Activated CD4-positive, alpha-beta memory T cell treated with anti-CD3 and anti-CD28 coated beads for 36 hours (primary cell): ENCODE measurements at places on chromosomes 1 and 21. TPM values are rescaled to one million over a fixed set of nuclear protein-coding genes. Genes with fewer than 3 reads are reported as not detected.

DNA sequence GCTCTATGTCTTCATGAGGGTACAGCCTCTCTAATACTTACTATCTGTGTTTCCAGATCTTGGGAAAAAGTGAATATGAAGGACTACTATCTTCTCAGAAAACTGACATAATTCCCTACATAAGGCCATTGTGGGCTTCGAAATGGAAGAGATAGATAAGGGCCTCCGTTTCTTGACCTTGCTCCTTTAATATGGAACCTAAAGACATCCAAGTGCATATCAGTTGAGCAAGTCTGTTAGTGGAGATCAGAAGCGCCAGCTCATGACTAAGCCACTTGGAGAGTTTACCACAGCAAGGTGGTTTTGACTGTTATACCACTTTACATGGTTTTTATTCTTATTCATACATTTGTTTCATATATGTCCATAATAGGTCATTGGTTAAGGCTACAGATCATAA is 35.3 kb upstream of the FCER1A start:
- no peak for DNase-seq

Gene PGLYRP4
- total RNA-seq, result not detected

GRCh38 chr1:10628685-10629084 is 153.9 kb downstream of the PEX14 start:
- DNase-seq, result no peak

Gene PLA2G2D
- total RNA-seq, result 0.07 TPM

DNA sequence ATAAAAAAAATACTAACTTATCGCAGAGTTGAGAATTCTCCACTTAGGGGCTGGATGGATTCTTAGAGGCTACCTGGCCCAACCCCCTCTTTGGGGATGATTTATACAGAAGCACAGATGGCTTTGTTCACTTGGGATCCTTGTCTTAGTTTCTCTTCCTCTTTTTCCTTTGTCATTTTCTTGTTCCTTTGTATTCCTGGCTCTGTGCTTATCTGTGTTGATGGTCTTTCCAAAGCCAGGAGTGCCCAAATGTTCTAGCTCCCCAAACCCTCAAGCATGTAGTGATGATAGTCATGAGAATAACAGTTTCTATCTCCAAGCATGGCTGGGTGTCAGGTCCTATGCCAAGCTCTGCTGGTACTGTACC is 27.4 kb downstream of the EPHB2 start:
- DNase-seq, result no peak

GRCh38 chr1:201850053-201850397 is 21.1 kb downstream of the IPO9 start:
- no peak for DNase-seq

DNA sequence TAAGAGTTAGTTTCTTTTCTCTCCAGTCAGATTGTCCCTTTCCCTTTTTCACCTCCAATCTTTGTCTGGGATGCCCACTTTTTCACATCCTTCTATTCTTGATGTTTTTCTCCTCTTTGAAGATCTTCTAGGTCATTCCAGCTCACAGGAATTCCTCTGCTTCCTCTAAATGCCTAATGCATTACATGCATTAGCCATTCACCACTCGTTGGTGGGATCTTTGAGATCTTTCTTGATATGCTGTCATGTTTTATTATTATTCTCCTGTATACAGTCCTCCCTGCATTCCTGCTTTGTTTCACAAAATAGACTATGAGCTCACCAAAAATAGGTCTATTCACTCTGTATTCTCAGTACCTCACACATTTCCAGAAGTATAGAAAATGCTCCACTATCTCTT is 129.0 kb downstream of the LYPLAL1 start:
- no peak for DNase-seq

Gene DIO1
- not detected for total RNA-seq

Gene APP
- 46.3 TPM for total RNA-seq

GRCh38 chr1:202221911-202222909 is 28.6 kb downstream of the LGR6 start:
- no peak for DNase-seq

Gene CD1D
- total RNA-seq, result not detected

GRCh38 chr1:238345837-238346236 is 455.1 kb upstream of the ZP4 start:
- DNase-seq, result no peak

DNA sequence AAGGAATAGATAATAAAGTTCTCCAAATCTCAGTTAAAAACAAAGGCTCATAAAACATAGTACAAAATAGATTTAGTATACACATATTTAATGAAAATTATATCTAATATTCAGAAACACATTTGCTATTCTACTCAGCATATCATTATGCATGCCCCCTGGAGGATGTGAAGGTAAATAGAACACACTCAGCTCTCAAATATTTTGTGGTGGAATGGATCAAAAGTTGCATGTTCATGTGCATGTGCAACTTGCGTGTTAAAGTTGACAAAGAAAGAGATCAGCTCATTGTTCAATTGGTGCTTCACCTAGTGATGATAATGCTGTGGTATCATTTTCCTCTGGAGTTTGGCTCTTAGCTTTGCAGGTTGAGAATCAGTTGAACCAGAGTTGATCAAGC is 4.9 kb upstream of the ZNF644 start:
- DNase-seq, result no peak
